ENCODE measurements at places on chromosomes 16 and 17.
A peak's percentile ranks its signal among the peaks of the same experiment; 100 is the strongest.

GRCh38 chr17:74568106-74568873, 981 bp upstream of the CD300H start:
- DNase-seq: no peak

DNA sequence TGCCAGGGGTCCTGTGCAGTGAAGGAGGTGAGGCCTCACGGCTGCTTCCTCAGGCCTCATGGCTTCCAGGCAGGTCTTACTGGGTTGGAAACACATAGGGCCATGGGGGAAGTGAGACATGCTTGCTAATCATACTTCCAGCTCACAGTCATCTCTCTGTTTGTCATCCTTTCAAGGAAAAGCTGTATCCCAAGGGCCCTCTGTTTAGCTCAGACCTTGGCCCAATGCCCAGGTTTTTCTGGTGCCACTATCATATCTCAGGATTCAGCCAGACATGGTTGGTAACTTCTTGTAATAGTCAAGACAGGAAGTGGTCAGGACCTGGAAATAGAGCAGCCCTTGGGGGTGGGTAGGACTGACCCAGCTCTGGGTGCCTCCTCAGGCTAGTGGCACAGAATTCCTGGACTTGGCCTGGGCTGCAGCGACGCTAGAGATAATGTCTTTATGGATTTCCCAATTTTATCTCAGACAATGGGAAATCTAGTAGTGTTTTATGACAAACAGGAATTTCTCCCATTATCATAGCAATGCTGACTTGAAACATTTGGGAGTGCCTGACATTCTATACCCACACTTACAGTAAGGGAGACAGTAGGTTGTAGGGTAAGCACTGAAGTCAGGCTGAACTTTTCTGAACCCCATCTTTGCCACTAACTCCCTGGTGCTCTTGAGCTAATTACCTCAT, 13.5 kb upstream of the ITGB3 start:
- DNase-seq: no peak

DNA sequence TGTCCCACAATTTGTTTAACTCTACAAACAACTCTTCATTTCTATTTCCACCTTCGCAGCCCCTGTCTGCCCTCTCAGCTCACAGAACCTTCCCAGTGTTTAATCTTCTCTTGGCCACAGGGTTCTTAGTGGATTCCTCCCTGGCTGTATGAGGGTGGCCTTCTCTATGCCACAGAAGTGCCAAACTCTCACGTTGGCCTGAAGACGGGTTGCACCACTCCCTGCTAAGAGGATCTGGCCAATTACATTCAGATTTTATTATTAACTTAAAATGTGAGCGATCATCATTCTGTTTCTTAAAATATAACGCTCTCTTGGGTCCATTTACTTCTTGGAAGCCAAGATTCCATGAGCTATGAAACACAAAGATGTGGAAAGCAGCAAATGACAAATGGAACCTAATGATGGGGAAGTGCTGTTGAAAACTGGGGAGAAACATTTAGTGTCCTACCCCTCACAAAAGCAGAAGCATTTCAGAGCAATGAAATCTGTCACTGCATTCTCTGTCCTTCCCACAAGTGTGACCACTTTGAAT, 91.3 kb upstream of the NOG start:
- DNase-seq: no peak

- no peak for DNase-seq
Observed at GRCh38 chr16:47258874-47259461, 115.2 kb upstream of the NETO2 start.

- DNase-seq: no peak
Observed at GRCh38 chr17:39365242-39365641, 36.2 kb downstream of the FBXL20 start.

DNA sequence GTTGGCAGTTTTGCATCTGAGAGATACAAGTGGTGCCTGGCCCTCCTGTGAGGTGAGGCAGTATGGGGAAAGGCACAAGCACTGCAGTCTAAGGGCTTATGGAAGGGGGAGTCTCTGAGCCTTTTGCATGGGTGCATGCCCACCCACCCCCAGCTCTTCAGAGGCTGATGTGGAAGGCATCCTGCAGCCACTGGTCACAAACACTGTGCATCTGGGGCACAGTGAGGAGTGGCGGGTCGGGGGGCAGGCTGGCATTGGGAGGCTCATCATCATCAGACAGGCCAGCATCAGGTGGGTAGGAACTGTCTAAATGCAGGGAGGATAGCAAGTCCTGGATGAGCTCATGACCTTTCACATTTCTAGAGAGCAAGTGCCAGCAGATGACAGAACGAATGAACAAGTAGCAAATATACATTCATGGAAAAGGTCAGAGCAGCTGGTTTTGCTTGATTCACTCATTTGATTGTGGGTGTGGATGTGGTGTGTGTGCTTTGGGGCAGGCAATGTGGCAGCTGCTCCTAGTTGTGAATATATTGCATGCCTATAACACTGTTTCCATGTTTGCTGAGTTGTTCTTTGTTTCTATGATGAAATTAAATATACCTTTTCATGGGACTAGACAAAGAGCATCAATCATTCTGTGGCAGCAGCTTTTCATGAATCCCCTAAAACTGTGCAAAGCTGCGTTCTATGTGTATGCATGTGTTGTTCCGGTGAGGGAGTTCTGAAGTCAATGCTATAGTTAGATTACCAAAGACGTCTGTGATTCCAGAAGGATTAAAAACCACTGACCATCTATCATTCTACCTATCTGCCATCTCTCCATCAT, 29.2 kb downstream of the TRIM25 start:
- no peak for DNase-seq

DNA sequence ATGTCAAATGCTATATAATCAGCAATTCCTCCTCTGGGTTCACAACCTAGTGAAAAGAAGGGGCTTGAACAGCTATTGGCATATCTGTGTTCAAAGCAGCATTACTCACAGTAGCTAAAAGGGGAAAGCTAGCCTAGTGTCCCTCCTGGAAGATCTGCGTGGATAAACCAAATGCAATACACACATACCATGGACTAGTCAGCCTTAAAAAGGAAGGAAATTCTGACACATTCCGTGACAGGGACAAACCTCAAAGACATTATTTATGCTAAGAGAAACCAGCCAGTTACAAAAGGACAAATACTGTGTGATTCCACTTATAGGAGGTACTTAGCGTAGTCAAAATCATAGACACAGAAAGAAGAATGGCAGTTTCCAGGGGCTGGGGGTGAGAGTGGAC, 90.1 kb downstream of the XYLT1 start:
- DNase-seq: no peak

- DNase-seq: no peak
Observed at GRCh38 chr17:40695874-40696472, 7.6 kb downstream of the KRT24 start.

DNA sequence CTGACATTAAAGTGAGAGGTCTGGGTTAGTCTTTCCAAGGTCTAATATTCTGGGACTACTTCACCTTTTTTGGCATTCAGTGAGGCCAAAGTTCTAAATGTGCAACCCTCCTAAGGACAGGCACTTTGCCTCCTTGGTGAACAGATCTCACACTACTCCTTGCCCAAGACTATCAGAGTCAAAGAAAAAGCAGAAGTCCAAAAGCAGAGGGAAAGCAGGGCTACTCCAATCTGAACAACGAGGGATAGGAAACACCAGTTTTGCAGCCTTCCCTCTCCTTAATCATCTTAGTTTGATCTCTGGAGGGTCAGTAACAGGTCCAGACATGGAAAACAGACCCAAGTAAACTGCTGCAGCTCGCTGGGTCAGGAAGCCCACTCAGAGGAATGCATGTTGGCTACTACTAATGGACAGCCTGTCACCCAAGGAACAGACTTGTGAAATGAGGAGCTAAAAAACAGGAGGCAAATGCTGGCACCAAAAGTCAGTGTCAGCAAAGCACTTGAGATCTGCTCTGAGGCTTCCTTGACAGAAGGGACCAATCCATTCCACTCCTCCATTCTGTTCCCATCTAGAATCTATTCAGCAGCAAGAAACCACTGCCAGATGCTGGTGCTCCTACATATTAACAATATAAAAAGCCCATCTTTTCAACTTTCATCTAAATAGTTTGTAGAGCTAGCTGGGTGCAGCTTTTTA, 29.9 kb downstream of the DCUN1D3 start:
- DNase-seq: no peak

- no peak for DNase-seq
Observed at GRCh38 chr16:81754858-81755257, 24.2 kb upstream of the PLCG2 start.

DNA sequence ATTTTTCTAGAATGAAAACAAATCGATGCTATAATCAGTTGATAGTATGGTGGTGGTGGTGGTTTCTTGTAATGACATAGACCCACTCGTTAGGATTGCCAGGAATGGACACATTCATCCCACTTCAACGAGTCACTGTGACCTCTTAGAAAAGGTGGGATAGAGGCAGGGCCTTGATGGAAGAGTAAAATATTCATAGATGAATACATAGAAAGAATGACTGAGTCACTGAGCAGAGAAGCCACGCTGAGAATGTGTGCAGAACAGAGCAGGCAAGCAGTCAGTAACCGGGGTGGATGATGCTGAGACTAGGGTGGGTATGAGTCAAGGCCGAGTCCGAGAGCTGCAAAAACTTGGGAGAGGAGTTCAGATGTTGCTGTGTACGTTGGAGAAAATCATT, 129.9 kb downstream of the PITPNC1 start:
- no peak for DNase-seq

DNA sequence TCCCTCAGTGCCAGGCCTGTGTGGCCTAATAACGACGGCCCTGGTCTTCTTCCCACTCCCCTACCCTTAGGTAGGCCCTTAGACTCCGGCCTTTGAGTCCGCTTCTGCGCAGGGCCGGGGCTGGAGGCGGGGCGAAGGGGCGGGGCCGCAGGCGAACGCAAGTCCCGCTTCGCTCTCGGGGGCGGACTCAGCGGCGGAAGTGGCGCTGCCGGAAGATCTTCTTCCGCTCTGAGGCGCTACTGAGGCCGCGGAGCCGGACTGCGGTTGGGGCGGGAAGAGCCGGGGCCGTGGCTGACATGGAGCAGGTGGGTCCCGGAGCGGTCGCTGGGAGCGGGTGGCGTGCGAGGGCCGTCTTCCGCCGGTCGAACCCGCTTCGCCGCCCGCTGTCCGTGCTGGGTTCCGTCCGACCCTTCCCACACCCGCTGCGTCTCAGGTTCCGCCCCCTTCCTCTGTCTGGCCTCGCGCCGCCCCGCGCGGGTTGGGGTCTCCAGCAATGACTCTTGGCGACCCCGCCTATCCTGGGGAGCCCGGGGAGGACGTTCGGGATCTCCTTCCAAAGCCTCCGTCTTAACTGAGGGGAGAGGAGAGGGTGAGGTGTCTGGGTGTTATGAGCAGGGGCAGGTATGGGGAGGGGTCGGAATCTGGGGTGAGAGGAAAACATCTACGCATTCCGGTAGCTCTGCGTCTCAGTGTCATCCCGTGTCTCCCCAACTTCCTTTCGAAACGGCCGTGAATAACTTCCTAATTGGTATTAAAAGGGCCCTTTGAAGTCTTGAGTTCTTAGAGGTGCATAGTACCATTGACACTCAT, at the start of gene STARD3:
TSS of gene STARD3 (plus strand) at position 218 of the 810 bp plus-strand sequence. CDS start 16,388 bp downstream, outside the sequence.
- peak; percentile 89 for DNase-seq

- DNase-seq: no peak
Observed at GRCh38 chr17:2368359-2368758, 31.1 kb downstream of the SGSM2 start.

- no peak for DNase-seq
Observed at GRCh38 chr17:56983366-56983765, 5.4 kb downstream of the SCPEP1 start.

DNA sequence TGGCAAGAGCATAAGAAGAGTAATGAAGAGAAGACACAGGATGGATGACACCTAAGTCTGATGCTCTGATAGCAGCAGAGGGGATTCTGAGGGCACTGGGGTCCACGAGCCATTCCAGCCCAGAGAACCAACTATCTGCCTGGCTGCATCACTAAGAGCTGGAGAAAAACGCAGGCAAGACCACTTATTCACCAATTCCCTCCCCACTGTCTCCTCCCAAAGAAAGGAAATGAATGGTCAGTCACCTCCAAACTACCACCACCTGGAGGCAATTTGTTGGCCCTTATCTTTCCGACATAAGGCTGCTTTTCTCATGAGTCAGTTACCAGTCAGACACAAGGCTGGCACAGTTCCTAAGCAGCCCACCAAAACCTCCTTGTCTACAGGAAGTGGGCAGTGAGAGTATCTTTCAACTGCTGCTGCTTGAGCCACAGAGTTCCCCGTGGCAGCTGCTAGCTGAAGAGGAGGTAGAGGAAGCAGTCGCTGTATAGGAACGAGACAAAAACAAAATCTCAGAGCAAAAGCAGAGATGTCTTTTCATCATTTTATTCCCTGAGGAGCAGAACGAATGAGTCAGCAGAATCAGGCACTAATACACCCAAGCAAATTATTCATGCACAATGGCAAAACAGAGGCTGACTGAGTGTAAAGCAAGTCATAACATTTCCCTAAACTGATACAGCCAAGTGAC, 111.1 kb downstream of the SMG6 start:
- DNase-seq: peak; percentile 43

GRCh38 chr17:17870247-17870646, 33.5 kb upstream of the SREBF1 start:
- no peak for DNase-seq

DNA sequence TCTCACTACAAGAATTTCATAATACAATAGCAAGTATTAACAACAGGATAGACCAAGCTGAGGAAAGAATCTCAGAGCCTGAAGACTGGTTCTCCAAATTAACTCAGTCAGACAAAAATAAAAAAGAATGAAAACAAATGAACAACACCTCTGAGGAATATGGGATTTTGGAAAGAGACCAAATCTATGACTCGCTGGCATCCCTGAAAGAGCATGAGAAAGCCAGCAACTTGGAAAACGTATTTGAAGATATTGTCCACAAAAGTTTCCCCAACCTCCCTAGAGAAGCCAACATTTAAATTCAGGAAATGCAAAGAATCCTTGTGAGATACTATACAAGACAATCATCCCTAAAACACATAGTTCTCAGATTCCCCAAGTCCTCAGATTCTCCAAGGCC, 20.9 kb downstream of the NLRP1 start:
- DNase-seq: no peak

GRCh38 chr17:51718983-51719382, 439.5 kb downstream of the CA10 start:
- DNase-seq: no peak

DNA sequence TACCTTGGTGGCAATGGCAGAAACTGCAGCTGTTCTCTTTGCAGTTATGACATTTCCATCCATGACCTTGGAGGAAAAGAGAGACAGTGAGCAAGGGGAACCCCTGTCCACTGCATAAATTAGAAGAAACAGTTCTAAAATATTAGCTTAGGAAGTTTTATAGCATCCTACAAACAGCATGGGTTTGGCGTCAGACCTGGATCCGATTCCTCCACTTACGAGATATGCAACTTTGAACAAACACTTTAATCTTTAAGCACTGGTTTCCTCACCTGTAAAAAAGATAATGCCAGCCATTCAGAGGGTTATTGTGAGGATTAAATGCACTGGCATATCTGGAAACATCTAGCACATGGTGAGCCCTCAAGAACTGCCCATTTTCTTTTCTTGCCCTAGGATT, 2.6 kb downstream of the CRYM start:
- no peak for DNase-seq

GRCh38 chr16:3625911-3626732, 14.7 kb upstream of the SLX4 start:
- no peak for DNase-seq

All from activated CD4-positive, alpha-beta T cell treated with anti-CD3 and anti-CD28 coated beads for 24 hours (primary cell).